ENCODE measurements at places on chromosomes 1 and 21.

DNA sequence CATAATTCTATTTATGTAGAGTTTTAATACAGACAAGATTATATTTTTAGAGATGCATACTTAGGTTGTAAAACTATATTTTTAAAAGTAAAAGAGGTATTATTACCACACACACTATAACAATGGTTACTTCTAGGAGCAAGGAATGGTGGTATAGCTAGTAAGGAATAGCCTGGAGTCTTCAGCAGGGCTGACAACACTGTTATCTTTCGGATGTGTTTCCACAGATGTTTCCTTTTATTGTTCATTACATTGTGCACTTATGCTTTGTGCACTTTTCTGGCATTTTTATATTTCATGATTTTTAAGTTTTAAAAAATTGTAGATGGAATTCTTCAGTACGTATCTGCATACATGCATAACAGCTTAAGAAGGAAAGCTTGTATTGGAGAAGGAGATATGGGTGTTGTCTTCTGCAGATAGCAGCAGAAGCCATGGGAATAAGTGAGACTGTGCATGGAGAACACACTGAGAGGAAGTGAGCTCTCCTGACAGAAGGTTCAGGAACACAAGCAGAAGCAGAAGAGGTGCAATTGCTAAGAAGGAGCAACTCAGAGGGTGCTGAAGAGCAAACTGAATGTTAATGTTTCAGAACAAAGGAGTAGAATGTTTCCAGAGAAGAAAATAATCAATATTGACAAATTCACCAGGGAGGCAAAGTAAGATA, 91.8 kb downstream of the UCHL5 start:
- DNase-seq = no peak

GRCh38 chr1:155591770-155592169, 18.2 kb upstream of the MSTO1 start:
- DNase-seq = peak; percentile 82

- no peak for DNase-seq
These were observed 74.5 kb upstream of the SELENON start for GRCh38 chr1:25725482-25725881.

DNA sequence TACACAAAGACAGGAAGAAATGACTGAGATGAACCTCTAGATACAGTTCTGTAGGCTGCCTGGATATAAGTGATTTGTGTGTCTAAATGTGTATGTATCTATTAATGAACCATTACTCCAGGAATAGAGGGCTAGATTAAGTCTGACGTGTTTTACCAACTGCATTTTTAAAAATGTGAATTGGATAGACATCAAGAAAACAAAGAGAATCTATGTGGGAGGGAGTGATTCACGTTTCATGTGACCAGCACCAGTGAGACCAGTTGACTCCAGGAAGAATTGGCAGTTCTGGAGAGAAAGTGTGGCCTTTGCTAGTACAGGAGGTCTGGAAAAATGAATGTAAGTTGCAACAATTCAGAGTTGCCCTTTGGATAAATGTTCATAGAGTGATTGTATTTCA, 53.4 kb upstream of the RGS21 start:
- DNase-seq = no peak

- peak; percentile 73 for DNase-seq
These were observed 566.8 kb upstream of the USP24 start for GRCh38 chr1:55781944-55782482.

DNA sequence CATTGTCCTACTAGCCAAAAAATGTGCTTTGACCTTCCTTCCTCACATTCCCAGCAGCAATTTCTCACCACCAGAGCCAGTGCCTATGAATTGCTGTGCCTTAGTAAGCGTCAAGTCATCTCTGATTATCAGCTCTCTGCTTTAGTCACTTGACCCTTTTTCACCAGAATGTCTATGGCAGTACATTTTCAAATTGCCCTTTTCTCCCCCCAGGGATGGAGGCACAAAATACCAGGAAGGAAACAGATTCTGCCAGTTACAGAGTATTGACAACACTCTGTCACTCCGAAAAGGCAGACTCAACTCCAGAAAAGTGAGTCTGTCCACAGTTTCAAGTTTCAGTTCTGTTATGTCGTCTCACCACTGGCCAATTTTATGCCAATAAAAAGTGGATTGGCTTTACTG, 167.4 kb downstream of the TNFSF18 start:
- no peak for DNase-seq

GRCh38 chr1:116933606-116934515, 24.1 kb downstream of the PTGFRN start:
- DNase-seq = no peak

GRCh38 chr1:66305927-66306326, 228.0 kb upstream of the SGIP1 start:
- DNase-seq = no peak

DNA sequence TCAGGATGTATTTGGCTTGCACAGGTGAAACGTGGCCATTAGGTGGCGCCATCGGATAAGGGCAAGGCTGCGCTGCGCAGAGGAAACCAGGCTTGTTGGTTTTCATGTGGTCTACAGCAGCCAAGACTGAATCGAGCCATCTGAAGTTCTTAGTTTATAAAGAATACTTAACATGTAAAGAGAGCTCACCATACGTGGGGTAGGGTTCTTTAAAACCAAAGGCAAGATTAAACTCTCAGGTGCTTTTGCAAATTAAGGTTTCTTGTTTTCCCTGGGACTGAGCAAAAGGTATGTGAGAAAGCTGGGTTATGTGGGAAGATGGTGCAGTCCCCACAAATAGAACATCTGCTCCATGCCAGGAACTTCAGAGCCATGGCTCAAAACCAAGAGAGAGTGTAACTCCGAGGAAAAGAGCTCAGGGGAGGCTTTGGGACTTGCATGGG, 9.3 kb downstream of the MASP2 start:
- peak; percentile 91 for DNase-seq

DNA sequence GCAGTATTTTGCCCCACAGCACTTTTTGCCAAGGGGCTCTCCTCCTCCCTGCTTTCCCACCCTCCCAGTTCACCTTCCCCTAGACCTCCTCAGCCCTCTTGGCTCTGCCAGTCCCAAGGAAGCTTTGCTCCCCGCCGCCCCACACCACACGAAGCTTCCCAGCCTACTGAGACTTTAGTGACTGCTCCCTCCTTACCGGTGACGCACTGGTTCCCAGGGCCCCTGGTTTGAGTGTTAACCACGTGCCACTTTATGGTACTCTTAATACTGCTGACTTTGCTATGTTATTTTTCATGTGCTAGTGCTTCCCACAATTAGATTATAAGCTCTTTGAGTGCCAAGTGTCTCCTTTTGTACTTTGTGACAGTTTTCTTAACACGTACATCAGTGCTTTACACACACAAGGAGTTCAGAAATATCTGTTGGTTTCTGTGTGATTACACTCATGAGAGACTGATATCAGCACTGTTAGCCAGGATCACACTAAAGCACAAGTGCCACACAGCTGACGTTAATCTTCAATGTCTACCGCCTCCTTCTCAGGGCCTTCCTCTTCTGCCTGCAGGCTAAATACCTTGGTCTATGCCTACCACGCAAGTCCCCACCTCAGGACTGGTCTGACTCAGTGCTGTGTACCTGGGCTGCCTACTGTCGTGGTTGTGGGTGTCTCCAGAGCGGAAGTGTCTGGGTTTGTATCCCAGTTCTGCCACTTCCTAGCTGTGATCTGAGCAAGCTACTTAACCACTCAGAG, 61.0 kb downstream of the DNTTIP2 start:
- DNase-seq = no peak

GRCh38 chr1:153805042-153805745, 30.0 kb downstream of the SLC27A3 start:
- DNase-seq = peak; percentile 40

DNA sequence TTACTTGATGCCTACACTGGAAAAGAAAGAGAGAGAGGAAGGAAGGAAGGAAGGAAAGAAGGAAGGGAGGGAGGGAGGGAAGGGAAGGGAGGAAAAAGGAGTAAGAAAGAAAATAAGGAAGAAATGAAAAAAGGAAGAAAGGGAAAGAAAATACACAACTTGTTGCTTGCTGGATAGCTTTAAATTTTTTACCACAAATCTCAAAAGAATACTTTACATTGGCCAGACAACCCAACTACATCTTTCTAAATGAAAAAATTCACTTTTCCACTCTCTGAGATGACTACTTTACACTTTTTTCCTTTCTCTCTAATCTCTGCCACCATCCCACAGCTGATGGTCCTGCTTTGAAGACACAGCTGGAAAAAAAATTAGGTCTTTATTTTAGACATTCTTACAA, 228.9 kb upstream of the FAM78B start:
- no peak for DNase-seq

- peak; percentile 96 for DNase-seq
These were observed 42.1 kb upstream of the TP53BP2 start for GRCh38 chr1:223887747-223888418.

GRCh38 chr1:184037849-184038591, 492 bp upstream of the COLGALT2 start:
- DNase-seq = no peak

DNA sequence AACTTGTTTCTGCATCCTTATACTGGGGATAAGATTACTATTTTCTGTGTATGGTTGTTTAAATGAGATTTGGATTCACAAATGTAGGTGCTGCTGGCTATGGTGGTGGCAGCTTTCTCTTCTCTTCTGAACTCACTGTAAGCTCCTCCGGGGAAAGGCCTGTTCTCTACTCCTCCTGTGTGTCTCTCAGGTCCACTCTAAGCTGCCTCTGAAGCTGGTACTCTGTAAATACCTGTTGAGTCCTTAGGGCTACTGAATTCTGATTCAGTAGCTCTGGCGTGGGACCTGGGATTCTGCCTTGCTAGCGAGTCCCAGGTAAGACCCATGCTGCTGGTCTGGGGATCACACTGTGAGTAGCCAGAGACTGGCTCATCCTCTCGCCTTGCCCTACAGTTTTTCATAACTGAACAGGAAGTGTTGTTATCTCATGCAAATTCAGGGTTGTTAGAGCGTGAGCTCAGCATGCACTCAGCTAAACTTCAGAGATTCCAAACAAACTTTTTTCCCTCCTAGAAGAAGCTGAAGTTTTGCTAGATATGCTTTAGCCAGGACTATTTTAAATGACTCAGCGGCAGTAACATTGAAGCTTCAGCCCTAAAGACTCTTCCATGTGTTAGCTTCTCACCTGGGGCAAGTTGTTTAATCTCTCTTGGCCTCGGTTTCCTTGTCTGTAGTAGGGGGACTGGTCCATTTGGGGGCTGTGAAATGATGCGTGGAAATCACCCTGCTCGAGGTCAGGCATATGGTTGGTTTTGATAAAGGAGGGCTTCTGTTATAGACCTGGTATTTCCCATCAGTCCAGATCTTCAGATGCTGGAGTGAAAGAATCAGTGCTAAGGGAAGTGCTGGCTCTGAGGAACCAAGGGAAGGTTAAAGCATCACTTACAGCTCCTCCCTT, 271.5 kb upstream of the TMEM51 start:
- no peak for DNase-seq

GRCh38 chr1:56915960-56916359, 49.9 kb downstream of the C8B start:
- peak; percentile 97 for DNase-seq

DNA sequence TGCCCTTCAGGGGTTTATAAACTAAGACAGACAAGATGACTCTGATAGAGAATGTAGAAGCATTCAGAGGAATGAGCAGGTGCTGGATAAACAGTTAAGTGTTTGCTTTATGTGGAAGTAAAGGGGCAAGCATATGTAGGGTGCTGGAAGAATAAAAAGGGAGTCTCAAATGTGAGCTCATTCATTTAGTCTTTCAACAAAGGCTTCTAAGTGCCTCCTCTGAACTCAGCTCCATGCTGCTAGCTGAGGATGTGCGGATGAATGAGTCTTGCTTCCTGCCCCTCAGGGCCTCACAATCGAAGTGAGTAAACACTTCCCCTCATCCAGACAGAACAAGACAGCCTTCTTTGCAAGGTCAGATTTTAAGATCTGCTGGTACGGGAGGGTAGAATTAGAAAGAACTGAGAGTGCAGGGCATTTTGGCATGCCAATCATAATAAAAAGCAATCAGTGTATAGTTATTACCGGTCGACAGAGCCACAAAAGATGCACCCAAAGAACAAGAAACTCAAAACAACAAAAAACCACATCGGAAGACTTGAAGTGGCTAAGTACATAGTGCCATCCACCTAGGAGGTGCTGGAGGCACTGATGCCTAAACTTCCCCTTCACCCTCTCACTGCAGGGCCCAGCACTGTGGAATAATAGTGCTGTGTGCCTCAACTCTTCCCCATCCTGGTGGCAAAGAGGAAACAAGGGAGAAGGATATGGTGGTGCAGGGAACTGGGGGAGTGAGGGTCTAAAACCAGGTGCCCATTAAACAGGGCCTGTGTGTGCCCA, 69.8 kb downstream of the TNR start:
- DNase-seq = peak; percentile 77

DNA sequence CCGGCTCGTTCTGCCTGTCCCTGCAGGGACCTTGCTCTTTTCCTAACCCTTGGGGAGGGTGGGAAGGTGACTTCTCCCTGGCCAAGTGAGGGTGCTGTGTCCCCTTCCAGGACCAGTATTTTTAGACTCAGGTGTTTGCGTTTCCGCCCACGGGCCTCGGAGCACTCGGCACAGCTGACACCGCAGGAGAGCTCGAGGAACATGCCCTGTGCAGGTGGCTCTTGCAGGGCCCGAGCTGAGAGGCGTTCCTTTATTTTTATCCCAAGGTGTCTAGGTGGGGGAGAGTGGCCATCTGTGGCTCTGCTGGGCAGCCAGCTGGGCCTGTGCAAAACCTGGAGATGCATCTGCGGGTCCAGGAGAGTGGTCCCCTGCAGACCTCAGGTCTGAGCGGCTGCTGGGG, 16.0 kb downstream of the PLCH2 start:
- DNase-seq = no peak

- DNase-seq = no peak
These were observed 88.6 kb upstream of the LYPLAL1 start for GRCh38 chr1:219085082-219085481.

- DNase-seq = no peak
These were observed 51.5 kb downstream of the GLIS1 start for GRCh38 chr1:53687426-53687825.

- DNase-seq = peak; percentile 63
These were observed 109.4 kb upstream of the WNT4 start for GRCh38 chr1:22252251-22252650.

- DNase-seq = peak; percentile 40
These were observed 2.5 kb downstream of the KIF21B start for GRCh38 chr1:201020721-201021629.

DNA sequence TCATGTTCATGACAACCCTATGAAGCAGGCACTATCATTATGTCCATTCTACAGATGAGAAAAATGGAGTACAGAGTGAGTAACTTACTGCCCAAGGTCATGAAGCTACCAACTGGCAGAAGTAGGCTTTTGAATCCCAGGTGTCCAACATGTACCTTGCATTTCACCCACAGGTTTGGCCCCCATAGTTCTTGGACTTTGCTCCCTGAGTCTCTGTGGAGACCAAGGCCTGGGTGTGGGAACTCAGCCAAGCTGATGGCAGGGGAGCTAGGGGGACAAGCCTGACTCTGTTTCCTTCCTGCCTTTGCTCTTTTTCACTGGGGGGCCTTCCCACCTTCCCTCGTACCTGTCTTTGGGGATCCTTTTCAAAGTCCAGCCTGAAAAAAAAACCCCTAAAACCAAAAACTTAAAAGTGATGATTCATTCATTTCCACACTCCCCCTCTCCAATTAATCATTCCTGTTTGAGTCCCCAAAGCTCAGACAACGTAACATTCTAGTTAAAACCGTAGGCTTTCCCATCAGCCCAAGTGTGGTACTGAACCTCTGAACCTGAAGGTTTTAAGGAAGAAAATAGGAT, 8.5 kb upstream of the TTC22 start:
- DNase-seq = no peak
